ENCODE measurements at places on chromosomes 1 and 21. TPM values are rescaled to one million over a fixed set of nuclear protein-coding genes. Genes with fewer than 3 reads are reported as not detected.

CCDC27 gene
- total RNA-seq = not detected

ADGRB2 gene
- total RNA-seq = 0.32 TPM

SERTAD4 gene
- not detected for total RNA-seq

FAAH gene
- 5.3 TPM for total RNA-seq

TMEM81 gene
- 2.6 TPM for total RNA-seq

RNF207 gene
- 16.4 TPM for total RNA-seq

CHIA gene
- not detected for total RNA-seq

GREM2 gene
- total RNA-seq = not detected

Measured in activated CD8-positive, alpha-beta memory T cell treated with anti-CD3 and anti-CD28 coated beads for 36 hours (primary cell).